ENCODE measurements at places on chromosomes 13 and 19.

GRCh38 chr13:114099918-114100445 is 32.4 kb downstream of the RASA3 start:
- no peak for DNase-seq

DNA sequence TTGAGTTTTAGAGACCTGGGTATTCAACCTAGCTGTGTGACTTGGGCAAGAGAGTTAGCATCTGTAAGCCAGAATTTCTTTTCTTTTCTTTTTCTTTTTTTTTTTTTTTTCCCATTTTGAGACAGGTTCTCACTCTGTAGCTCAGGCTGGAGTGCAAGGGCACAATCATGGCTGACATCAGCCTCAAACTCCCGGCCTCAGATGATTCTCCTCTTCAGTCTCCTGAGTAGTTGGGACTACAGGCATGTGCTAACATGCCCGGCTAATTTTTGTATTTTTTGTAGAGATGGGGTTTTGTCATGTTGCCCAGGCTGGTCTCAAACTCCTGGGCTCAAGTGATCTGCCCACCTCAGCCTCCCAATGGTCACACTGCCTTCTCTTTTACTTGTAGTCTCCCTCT is 33.0 kb downstream of the ZMYM2 start:
- DNase-seq: no peak

- DNase-seq: no peak
These were observed 765.9 kb upstream of the SLITRK1 start for GRCh38 chr13:84648069-84648640.

- DNase-seq: no peak
These were observed 1600.9 kb upstream of the MIR17HG start for GRCh38 chr13:89746554-89746953.

DNA sequence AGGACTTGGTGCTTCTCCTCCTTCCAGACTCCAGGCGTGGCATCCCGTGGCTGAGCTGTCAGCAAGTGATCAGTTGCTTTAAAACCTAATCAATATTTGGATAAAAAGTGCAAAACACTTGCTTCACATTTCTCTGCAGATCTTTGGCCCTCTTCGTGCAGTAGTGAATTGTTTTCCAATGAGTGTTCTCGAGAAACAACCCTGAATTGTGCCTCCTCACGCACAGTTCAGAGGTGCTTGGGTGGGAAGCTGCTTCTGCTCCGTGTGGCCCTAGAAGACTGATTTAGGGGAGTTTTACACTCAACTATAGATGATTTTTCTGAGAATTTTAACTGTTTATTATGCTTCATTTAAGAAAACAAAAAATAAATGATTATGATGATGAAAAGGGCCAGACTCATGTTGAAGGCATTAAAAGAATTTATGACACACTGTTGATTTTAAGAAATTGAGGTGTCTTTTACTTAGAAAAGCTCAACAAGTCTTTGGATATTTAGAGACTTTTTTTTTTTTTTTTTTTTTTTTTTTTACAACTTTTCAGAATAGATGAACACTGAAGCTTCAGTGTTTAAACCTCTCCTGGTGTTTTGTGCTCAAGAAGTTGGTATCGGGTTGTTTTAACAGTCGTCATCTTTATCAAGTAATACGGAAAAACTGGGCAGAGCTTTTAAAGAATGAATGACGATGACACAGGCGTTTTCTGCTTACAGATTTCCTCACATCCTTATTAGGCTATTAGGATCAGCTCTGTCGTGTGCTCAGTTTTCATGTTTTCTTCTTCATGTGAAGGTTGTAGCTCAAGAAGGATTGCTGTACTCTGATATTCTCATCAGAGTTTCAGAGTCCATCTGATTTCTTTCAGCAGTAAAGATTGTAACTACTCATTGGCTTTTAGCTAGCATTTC is 39.5 kb upstream of the TEX29 start:
- no peak for DNase-seq

GRCh38 chr19:39212375-39212742 is 8.3 kb upstream of the SYCN start:
- DNase-seq: peak; percentile 56

DNA sequence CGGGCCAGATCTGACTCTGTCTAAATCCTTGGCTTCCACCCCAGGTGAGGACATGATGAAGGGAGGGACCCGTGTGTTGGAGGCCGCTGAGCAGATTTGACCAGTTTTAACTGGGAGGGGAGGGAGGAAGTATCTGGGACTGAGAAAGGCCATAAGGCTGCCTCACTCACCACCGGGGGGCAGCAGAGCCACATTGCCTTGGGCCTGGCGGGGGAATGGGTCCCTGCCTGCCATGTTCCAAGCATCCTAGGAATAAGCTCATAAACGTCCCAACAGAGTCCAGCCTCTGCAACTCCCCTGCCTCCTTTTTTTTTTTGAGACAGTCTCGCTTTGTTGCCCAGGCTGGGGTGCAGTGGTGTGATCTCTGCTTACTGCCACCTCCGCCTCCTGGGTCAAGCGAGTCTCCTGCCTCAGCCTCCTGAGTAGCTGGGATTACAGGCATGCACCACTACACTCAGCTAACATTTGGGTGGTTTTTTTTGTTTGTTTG is 15.5 kb downstream of the MAST3 start:
- DNase-seq: peak; percentile 92

DNA sequence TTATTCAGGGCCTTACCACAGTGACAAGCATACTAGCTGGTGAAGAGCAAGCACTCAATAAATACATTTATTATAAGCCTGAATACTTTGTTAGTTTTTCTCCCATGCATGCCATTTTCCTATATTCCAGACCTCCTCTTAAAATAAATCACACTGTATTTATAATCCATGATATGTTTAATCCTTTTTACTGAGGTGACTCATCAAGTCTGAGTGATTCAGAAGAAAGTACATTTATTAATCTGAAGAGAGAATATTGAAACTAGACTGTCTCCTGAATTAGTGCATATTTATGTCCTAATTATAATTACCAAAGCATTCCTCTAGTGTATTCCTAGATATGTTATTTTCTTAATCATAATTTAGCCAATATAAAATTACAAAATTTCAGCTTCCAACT is 323.3 kb downstream of the NALCN start:
- DNase-seq: no peak
